ENCODE measurements at places on chromosomes 16 and 17. TPM values are rescaled to one million over a fixed set of nuclear protein-coding genes. Genes with fewer than 3 reads are reported as not detected.

The CFAP20 gene
- polyA plus RNA-seq = 76.1 TPM

The DBNDD1 gene
- polyA plus RNA-seq = 7.5 TPM

The OR3A2 gene
- polyA plus RNA-seq = 0.13 TPM

The CDK5R1 gene
- 4.9 TPM for polyA plus RNA-seq

The NACA2 gene
- 2.5 TPM for polyA plus RNA-seq

GRCh38 chr17:53724726-53725125, 98.0 kb upstream of the KIF2B start:
- DNase-seq = no peak

DNA sequence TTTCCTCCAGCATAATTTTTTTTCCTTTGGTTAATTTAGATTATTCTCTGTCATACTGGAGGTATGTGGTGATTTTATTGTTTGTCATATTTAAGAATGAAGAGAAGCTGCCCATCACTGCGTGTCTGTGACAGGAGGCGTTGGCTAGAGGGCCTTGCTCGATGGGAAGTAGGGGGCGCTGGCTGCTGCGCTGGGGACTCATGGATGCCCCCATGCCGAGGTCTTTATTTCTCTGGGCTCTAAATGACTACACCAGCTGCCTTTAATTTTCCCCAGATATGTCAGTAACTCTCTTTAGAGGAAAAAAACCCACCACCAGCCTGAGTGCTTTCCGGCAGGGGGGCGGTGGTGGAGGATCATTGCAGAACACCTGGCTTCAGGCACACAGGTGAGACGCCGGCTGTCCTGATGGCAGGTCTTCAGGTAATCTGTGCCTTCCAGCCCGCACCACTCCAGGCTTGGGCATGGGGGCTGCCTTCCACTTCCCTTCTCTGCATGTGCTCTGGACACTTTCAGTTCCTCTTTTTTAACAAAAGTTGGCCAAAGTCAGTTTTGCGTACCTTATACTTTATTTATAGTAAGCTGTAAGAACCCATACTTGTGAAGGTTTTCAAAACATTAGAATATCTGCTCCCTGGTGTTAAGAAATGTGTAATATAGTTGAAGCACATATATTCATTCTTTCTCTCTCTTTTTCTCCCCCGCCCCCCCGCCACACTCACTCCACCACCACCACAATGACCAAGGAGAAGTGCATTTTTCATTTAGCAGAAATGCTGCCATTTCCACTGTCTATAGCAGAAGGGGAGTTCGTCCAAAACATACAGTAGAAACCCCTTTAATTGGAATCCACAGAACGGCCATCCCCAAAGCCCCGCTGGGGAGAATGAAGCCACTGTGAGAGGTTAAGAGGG, 192.7 kb downstream of the RPTOR start:
- no peak for DNase-seq

DNA sequence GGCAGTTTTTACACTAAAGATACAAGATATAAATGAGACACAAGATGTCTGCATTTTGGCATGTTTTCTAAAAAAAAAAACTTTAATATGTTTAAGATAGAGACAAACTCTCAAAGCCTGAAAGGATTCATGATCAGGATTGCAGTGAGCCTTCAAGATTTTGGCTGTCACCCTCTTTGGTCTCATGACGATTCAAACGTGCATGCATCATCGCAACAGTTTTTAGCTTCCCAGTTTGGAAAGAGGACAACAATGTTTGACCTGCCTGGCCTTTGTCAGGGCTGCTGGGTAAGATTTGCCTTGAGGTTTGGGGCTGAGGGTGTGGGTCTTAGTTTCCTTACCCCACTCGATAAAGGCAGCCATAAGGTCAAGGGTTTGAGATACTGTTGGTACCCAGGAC, 134.1 kb downstream of the RGS9 start:
- no peak for DNase-seq

DNA sequence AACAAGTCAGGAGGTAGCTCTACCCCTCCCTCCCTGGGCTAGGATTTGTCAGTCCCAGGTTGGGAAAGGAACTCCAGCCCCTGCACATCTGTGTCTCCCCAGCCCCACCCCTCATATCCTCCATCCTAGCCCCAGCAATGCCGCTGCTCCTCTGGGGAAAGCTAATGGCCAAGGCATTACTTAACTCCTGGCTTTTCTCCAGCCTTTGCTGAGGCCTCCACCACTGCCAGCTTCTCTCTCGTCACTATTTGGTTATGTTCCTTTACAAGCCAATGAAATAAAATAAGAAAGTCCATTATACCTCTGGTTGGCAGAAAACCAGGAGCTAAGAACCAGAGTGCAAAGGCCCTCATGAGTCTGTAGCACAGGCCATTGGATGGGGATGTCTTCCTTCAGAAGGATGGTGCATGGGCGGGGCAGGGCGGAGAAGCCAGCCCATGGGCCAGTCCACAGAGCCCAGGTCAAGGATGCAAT, 171.0 kb downstream of the CCDC182 start:
- DNase-seq = peak; percentile 49

DNA sequence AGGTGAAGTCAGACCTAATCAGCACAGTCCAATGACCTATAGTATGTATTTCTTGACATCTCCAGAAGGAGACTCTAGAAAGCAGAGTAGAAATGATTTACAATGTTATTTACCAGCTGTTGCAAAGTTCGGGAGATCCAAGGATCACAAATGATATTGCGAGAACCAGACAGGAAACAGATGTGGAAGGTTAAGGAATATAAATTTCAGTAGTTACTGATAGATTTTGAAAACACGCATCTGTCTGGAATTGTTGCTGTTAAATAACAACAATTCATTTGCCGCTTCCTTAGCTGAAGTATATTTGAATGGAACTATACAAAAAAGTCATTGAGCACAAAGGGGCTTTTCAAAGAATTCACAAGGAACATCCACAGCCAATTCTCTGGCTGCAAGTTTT, 72.0 kb downstream of the STXBP4 start:
- DNase-seq = peak; percentile 40

DNA sequence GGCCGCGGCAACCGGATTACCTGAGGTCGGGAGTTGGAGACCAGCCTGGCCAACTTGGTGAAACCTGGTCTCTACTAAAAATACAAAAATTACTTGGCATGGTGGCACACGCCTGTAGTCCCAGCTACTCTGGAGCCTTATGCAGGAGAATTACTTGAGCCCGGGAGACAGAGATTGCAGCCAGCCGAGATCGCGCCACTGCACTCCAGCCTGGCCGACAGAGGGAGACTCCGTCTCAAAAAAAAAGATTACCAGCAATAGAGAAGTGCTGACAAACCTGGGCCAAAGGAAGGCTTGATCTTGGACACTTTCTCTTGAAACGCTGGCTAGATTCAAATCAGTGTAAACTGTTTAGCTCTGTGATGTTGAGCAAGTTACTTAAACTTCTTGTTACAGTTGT, 4.3 kb downstream of the MT1H start:
- DNase-seq = no peak

DNA sequence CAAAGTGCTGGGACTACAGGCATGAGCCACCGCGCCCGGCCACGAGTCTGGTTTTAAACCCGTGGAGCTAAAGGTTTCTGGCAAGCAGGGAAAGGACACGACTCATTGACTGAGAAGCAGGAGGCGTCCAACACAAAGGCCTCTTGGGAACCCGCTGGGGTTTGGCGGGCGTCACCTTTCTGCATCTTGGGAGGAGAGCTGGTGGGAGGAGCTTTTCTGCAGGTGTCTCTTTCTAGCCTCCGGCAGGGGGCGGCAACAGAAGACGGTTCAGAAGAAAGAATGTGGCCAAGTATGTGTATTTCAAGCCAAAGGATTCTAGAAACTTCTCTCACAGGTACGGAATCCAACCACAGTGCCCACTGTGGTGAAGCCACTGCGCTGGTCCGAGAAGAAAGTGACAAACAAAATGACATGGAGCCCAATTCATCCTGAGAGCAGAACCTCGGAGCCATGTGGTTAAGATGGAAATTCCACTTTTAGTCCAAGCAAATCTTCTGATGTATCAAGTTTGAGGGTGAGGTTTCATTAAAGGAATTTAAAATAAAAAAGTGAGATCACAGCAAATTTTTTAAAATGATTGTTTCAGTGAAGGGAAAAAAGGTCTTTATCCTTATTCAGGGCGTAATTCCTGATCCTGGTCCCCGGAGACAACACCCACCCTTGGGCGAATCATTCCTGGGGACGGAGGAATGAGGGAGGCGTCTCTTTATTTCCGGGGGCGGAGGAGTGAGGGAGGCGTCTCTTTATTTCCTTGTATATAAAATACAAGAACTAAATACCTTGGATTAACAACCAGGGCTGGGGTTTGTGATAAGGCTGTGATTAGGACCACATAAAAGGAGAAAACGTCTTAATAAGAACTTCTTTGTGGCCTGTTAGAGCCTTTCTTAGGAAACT, 97.6 kb downstream of the MRM3 start:
- DNase-seq = peak; percentile 83

DNA sequence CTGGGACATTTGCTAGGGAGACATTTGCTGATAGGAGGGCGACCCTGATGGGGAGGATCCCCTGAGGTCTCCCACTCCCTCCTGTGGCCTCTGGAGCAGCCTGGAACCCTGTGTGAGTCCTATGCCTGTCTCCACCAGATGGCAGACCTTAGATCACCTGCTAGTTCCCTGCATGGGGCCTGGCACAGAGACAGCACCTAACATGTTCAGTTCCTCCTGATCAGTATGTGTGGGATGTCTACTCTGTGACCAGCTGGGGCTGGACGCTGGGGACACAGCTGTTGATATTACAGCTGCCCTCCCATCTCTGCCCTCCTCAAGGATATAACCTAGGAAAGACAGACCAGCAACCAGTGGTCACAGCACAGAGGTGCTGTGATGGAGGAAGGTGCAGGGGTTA, 1.1 kb upstream of the ADCY7 start:
- DNase-seq = peak; percentile 41

- no peak for DNase-seq
These were observed 6.9 kb downstream of the MYO19 start for GRCh38 chr17:36527621-36528250.

DNA sequence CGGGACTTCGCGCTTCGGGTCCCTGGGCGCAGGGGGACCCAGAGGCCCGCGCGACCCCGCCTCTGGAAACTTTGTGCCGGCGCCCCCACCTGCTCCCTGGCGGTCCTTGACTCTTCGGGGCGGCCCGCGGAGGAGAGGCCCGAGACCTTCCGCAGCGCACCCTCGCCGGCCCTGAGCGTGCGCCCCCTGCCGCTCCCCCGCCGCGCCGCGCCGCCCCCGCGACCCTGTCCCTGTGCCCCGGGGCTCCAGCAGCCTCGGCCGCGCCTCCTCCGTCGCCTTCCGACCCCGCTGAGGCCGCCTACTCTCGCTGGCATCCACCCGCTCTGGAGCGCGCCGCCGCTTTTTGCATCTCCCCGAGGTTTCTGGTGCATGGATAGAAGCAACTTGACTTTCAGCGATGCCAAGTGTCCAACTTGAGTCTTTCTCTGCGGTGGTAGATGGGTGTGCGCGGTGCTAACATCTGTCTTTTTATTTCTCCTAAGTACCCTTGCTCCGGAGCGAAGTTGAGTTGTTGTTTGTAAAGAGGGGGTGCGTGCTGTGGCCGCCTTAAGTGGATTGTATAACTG, 414 bp downstream of the DUSP14 start:
- peak; percentile 51 for DNase-seq

- no peak for DNase-seq
These were observed 58.5 kb downstream of the KNOP1 start for GRCh38 chr16:19659554-19659953.

- DNase-seq = no peak
These were observed 19.3 kb upstream of the BCO1 start for GRCh38 chr16:81219151-81219550.

DNA sequence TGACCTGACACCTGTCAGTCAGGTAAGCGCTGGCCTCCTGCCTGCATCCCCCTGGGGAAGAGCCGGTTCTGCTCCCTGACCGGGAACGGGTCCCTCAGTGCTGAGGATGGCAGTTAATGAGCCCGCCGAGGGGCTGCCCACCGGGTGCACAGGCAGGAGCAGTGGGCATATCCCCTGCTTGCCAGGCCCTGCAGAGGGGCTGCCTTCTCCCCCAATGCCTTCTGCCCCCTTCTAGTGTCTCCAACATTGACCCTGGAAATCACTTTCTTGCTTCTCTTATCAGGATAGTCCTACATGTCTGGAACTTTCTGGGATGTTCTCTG, 388.5 kb downstream of the SEC14L1 start:
- DNase-seq = no peak

- DNase-seq = peak; percentile 62
These were observed 19.7 kb upstream of the MEIOC start for GRCh38 chr17:44636562-44636961.

- no peak for DNase-seq
These were observed 6.7 kb downstream of the GALK1 start for GRCh38 chr17:75758131-75758905.

DNA sequence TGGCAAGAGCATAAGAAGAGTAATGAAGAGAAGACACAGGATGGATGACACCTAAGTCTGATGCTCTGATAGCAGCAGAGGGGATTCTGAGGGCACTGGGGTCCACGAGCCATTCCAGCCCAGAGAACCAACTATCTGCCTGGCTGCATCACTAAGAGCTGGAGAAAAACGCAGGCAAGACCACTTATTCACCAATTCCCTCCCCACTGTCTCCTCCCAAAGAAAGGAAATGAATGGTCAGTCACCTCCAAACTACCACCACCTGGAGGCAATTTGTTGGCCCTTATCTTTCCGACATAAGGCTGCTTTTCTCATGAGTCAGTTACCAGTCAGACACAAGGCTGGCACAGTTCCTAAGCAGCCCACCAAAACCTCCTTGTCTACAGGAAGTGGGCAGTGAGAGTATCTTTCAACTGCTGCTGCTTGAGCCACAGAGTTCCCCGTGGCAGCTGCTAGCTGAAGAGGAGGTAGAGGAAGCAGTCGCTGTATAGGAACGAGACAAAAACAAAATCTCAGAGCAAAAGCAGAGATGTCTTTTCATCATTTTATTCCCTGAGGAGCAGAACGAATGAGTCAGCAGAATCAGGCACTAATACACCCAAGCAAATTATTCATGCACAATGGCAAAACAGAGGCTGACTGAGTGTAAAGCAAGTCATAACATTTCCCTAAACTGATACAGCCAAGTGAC, 111.1 kb downstream of the SMG6 start:
- no peak for DNase-seq

DNA sequence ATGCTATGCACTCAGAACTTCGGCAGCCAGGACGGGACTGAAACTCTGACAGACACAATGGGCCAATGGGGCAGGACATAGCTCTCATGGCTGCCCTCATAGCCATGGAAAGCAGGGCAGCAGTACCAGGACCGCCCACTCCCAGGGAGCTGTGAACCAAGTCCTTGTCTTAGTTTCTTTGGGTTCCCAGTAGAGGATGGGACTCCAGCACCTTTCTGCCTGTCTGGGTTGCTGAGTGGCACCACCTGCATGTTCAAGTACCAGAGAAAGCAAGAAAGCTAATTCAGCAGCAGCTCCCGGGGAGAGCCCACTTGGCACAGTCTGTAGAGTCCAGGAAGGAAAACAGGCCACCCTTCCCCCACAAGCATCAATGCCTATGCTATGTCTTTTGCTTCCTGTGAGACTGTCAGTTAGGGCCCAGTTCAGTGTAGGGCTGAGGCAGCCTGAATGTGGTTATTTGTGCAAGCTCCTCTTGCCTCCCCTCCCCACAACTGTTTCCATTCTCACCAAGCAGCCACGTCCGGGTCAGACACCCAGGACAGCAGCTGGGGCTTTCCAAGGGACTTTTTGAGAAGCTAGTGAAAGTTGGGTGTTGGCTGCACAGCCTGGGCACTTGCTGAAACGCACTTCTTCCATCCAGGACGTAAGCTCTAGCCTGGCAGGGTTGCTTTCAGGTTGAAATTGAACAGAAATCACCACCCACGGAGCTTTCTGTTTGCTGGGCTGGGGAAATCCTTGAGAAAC, 7.8 kb downstream of the SUPT4H1 start:
- peak; percentile 70 for DNase-seq

- no peak for DNase-seq
These were observed 5.7 kb downstream of the DLG4 start for GRCh38 chr17:7213895-7214299.
